Activated T-cell treated with anti-CD3 and anti-CD28 coated beads for 24 hours (primary cell): ENCODE measurements at places on chromosomes 11 and 22.

- DNase-seq, result no peak
These were observed 14.0 kb downstream of the FAM118A start for GRCh38 chr22:45323695-45324094.

DNA sequence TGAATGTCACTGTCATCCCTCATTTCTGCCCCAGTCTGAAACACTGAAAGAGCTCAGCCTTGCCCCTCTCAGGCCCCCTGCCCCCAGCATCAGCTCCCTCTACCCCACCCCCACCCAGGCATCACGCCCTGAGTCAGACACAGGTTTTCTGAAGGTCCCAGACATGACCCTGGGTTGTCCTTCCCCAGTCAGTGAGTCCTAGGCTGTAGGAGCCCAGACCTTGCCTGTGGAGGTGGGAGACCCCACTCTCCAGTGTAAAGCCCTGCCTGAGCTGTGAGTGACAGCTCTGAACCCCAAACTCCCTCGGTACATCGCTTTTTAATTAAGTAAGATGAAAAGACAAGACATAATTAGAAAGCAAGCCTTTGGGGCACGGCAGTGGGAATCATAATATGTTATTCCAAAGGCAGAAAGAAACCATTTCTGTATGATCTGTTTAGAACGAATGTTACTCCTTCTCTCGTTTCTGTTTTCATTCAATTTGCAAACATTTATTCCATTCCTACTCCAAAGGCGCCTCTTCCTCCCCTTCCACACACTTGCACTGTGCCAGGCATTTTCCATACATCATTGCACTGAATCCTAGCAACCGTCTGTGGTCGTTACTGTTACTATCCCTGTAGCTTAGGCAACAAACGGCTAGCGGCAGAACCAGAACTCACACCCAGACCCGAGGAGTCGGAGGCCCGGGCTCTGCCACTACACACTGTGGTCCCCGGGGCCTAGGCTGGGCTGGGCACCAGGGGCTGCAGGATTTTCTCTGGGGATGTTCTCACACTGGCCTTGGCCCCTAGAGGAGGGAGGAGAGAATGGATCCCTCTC lies 63.4 kb downstream of the CD6 start:
- no peak for DNase-seq

DNA sequence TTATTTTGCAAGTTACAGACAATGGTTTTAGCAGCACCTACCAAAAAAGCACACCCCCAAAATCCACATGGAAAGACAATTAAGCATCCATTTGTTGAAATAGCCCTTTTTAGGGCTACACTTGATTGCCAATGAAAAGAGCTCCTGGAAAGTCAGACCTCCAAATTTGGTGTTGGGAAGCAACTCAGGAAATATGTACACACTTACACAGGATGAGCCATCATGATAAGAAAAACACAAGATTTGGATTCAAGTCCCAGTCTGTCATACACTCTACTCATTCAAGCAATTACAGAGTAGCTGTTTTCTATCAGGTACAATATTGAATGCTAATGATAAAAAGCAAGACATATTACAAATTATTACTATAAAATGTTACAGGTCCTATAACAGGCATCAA lies 31.5 kb downstream of the FAM168A start:
- DNase-seq, result no peak

GRCh38 chr11:60116996-60117790 lies 28.7 kb downstream of the MS4A2 start:
- DNase-seq, result no peak

GRCh38 chr11:954392-955153 lies 28.9 kb downstream of the AP2A2 start:
- DNase-seq, result no peak

DNA sequence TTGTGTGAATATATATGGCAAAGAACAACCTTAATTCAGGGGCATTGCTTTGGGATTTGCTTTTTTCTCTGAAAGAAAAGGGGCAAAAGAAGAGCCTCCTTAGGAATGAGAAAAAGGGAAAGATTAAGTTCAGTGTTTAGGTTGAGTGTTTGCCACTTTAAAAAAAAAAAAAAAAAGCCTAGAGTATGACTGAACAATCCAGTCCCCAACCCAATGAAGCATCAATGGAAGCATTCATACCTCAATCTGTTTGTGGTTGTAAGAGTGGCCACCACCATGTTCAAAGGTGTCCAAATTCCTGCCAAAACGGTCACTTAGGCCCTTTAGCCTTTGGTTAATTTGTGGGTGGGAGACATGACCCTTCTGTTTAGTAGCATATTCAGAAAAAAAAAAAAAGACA lies 260.6 kb downstream of the SOX6 start:
- no peak for DNase-seq

DNA sequence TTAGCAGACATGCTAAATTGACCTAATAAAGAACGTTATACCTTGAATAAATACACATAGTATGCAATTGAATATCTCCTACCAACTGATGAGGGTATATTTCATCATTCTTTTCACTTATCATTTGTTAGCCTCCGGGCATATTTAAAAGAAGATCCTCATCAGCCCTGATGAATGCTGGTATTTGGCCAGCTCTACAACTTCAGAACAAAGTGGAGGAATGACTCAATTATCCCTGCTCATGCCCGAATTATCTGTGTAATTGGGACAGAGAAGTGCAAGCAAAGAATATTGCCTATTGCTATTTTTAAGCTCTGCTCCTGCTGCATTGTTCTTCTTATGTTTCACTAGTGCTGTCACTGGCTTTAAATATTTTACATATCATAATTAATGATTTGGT lies 622.1 kb downstream of the METTL15 start:
- no peak for DNase-seq

GRCh38 chr11:133902506-133902905 lies 54.3 kb downstream of the IGSF9B start:
- DNase-seq, result no peak

DNA sequence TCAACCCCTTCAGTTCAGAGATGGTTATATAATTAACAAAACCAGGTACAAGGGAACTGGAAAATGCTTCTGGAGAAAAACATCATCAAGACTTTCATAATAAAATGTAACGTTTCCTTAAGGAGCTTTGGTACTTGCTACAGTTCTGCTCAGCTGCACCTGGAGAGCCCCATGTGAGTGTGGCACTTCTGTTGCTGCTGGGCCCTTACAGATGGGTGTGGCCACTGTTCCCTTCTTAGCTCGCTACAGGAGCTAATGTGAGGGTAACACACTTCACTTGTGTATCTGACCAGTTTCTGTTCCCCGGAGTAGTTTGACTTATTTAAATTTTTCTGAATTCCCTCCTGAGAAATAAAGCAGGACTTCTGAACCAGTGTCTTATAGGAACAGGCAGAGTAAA lies 4.0 kb downstream of the POU2AF3 start:
- no peak for DNase-seq

DNA sequence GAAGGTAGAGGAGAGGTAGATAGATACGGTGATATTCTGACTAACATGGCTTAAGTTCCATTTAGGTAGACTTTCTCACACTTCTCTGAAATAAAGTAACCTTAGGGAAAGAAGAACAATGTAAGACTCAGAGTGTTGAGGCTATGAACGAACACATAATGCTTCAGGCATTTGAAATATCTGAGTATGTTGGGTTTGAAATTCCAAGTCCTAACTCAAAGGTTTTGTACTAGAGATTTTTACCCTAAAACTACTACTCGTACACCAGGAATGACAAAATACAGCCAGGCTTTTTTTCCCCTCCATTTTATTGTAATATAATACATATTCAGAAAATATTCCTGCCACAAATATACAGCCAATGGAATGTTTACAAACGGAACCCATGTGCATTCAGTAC lies 592.6 kb downstream of the ETS1 start:
- DNase-seq, result no peak

DNA sequence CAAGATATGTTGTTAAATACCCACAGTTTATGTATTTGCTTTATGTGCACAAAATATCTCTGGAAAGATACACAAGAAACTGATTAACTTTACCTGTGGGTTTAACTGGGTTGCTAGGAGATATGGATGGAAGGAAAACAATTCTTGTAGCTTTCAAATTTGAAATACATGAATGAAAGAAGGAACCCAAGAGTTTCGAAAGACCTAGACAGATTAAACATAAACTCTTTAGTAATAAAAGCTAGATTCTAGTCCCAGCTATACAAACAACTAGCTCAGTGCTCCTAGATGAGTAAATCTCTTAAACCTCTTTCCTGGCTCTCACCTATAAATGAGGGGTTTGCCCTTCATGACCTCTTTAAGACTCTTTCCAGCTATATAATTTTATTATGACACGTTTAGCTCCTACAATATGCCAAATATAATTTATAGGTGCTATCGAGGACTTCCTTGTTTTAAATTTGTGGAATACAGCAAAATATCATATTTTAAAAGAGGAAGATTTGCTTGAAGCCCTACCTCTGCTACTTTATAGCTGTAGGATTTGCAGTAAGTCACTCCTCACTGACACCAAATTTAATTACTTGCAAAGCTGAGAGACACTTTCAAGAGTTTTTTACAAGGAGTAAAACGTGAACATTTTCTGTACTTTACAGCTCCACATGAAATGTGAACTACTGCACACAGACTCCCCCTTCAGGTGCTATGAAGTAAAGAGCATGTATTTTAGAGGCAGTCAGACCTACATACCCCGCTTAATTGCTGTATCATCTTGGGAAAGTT lies 50.7 kb downstream of the RRAS2 start:
- DNase-seq, result no peak

DNA sequence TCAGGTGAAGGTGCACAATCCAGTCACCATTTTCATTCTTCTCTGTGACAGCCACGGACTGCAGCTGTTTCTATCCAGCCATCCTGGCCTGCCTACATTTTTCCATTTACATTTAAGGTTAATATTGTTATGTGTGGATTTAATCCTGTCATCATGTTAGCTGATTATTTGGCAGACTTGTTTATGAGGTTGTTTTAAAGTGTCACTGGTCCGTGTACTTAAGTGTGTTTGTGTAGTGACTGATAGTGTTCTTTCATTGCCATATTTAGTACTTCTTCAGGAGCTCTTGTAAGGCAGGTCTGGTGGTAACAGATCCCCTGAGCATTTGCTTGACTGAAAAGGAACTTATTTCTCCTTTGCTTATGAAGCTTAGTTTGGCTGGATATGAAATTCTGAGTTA lies 364.2 kb downstream of the JRKL start:
- DNase-seq, result no peak

DNA sequence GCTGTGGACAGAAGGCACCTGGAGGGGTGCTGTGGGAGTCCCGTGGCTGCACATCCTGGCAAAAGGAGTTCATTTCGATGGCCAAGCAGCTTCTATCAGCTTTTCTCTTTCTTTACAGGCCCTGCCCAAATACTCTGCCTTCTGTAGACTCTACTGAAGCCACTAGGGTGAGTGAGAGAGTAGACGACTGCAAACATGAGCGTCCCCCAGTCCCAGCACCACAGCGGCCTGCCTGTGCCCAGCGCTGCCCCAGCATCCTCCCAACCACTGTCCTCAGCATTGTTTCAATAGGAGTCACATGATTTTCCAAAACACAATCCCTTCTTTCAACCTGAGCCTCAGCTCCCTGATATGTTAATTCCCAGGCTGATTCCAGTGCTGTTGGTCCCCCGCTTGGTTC lies 110.0 kb downstream of the KIRREL3 start:
- DNase-seq, result no peak

- DNase-seq, result no peak
These were observed 126.9 kb downstream of the CD44 start for GRCh38 chr11:35265755-35266454.

GRCh38 chr11:65366340-65366773 lies 11.8 kb downstream of the TIGD3 start:
- DNase-seq, result no peak

DNA sequence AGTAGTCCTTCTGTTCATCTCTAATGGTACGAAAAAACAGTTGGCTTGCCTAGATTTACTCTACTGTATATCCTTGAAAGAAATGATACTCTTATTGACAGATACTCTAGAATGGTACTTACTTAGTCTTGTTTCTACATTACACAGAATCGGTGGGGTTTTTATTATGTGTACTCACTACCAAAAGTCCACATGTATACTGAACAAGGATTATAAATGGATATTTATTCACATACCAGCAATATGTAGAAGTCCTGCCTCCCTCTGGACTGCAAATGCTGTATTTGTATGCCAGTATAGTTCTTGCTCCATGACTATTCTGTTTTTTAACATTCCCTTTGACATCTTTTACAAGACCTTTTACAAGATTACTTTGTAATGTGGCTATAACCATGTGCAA lies 13.9 kb downstream of the PCF11 start:
- DNase-seq, result no peak

GRCh38 chr22:40757071-40757470 lies 62.1 kb downstream of the SLC25A17 start:
- DNase-seq, result no peak

- no peak for DNase-seq
These were observed 1494.6 kb downstream of the TBC1D22A start for GRCh38 chr22:48256776-48257684.

GRCh38 chr11:8772571-8773519 lies 90.3 kb downstream of the RPL27A start:
- DNase-seq, result no peak

DNA sequence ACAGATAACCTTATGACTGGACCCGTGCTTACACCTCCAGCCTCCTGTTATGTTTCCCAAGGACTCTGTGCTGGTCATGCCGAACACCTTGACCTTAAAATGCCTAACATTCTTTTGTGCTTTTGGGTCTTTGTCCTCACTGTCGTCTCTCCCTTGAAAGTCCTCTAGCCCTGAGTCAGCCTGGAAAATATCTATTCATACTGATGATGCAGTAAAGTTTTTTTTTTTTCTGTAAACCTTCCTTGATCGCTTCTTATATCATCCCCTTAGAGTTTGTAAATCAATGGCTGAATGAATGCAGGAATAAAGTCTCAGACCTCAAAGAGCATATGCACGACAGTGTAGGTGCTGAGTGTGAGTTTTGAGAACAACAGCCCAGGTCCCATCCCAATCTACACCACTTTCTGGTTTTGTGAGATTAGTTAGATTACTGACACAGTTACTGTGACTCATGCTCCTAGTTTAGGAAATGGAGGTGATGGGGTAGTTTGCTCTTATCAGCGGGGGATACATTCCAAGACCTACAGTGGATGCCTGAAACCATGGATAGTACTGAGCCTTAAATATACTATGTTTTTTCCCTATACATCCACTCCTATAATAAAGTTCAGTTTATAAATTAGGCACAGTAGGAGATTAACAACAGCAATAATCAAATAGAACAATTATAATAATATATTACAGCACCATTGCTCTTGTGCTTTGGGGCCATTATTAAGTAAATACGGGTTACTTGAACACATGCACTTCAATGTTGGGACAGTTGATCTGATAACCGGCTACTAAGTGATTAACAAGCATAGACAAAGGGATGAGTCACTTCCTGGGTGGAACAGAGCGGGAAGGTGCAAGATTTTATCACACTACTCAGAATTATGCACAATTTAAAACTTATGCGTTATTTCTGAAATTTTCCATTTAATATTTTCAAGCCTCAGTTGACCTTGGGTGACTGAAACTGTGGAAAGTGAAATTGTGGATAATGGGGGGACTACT lies 8.6 kb downstream of the TCN1 start:
- DNase-seq, result no peak
